ENCODE measurements at places on chromosomes 7 and 10.

GRCh38 chr7:36128448-36129047 lies 24.5 kb upstream of the EEPD1 start:
- peak; percentile 88 for DNase-seq

DNA sequence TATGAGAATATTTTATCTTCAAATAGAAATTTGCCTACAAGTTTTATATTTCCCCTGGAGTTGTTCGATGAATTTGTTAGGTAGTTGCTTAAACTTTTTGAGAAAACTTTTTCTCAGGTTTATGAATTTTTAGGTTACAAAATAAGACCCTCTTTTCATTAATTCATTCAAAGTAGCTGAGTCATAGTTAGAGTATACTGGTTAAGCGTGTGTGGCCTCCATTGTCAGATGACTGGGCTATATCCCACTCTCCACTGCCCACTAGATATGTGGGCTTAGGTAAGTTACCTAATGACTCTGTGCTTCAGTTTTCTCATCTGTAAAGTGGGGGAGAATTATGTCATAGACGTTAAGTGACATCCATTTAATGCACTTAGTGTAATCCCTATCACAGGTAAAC lies 1.0 kb downstream of the ASB15 start:
- DNase-seq: no peak

- peak; percentile 37 for DNase-seq
These were observed 285.9 kb downstream of the KLF6 start for GRCh38 chr10:3499120-3499519.

DNA sequence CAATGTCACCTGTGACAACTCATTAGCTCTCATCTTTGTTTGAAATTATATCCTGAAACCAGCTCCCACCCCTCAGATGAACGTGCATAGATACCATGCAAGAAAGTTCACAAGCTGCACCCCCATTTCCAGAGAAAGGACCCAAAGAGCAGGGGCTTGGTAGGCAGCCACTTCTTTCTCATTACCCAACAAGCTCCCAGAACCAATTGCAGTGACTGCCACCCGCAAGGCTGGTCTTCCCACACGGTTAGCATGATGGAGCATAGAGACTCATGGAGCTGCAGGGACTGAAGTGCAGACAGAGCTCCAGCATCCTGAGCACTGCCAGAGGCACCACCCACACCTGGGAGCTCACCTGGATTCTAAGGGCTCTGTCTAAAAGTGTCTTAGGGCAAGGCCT lies 28.5 kb downstream of the FRMPD2 start:
- no peak for DNase-seq

GRCh38 chr7:65216469-65216868 lies 157.2 kb upstream of the ZNF92 start:
- DNase-seq: peak; percentile 51
